ENCODE measurements at places on chromosomes 5 and 9. TPM values are rescaled to one million over a fixed set of nuclear protein-coding genes. Genes with fewer than 3 reads are reported as not detected.

Gene N4BP3
- total RNA-seq = 19.6 TPM

Gene SCGB3A1
- 1.8 TPM for total RNA-seq

Gene SLC34A3
- 0.04 TPM for total RNA-seq

Gene BSPRY
- total RNA-seq = 0.22 TPM

DNA sequence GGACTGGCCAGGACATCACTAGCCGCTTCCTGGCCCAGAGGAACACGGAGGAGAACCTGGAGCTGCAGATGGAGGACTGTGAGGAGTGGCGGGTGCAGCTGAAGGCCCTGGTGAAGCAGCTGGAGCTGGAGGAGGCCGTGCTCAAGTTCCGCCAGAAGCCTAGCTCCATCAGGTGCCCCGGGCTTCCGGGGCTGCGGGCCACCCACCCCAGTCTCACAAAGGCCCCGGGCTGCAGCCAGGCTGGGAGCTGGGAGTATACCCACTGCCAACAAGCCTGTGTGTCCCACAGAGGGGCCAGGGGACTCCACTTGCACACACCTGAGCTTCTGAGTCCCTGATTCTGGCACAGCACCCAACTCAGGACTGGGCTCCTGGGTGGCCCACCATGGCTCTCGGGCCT lies 1.7 kb upstream of the RABL6 start:
- H3K27me3 ChIP-seq = peaks cover 16% of the 10 kb centered on the region
- peaks cover 9% of the 10 kb centered on the region for H3K36me3 ChIP-seq
- peak; percentile 12 for DNase-seq
- no peak overlapping the region for H3K4me3 ChIP-seq
- H3K4me1 ChIP-seq = peaks cover 33% of the 10 kb centered on the region

All from muscle of leg (tissue), 16 donors.